Right renal cortex interstitium (tissue), 3 donors: ENCODE measurements at places on chromosomes 3 and 15. TPM values are rescaled to one million over a fixed set of nuclear protein-coding genes. Genes with fewer than 3 reads are reported as not detected.

Gene CADM2
- 0.45 TPM for polyA plus RNA-seq

Gene FETUB
- not detected for polyA plus RNA-seq

Gene LMAN1L
- not detected for polyA plus RNA-seq

Gene C3orf85
- 19.4 TPM for polyA plus RNA-seq
